ENCODE measurements at places on chromosomes 6 and 20.

DNA sequence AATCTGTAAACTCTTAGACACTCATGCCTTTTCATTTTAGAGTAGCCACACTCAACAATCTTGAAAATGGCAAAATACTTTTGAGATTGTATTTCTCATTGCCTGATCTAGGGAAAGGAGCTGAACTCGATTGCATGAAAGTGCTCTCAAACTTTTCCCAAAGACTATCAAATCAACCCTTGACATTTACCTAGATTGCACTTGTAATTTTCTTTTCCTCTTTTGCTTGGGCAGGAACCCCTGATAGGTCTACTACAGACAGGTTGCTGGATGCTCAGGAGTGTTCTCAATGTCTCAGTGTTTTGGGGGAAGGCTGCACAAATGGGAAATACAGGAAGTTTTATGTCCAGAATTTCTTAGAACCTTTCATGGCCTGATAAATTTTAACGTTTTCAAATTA lies 468.0 kb upstream of the GJE1 start:
- DNase-seq = no peak

DNA sequence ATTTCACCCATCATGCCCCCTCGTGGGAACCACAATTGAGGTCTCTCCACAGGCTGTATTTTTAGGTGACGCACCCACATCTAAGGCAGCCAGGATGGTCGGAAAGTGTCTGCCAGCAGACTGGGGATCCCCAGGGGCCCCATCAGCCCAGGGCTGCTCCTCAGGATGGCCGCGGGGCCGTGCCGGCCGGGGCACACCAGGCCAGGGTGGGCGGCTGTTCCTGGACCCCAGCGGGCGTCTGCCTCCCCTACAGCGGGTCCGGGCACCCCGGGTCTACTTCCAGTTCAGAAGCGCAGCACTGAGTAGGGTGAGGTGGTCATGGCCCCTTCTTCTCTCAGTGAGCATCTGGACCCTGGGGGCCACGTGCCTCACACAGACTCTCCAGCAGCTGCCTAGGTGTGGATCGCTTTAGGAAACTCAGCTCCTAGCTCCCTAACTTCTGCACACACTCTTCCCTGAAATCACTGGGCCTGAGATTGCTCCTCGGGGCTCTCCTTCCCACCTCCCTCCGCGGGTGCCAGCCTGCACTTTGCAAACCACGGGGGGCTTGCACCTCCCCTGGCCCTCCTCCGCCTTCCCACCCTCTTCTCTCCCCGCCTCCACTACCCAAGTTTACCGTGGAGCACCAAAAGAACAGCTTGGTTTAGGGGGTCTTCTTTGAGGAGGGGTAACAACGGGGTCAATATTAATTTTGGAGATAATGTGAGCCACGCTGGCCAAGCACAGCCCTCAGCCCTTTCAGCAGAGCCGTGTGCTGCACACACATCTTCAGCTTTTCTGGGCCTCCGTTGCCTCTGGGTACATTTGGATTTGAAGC lies 14.2 kb upstream of the FOXC1 start:
- DNase-seq = no peak

GRCh38 chr6:10081957-10082356 lies 332.9 kb downstream of the TFAP2A start:
- DNase-seq = no peak

DNA sequence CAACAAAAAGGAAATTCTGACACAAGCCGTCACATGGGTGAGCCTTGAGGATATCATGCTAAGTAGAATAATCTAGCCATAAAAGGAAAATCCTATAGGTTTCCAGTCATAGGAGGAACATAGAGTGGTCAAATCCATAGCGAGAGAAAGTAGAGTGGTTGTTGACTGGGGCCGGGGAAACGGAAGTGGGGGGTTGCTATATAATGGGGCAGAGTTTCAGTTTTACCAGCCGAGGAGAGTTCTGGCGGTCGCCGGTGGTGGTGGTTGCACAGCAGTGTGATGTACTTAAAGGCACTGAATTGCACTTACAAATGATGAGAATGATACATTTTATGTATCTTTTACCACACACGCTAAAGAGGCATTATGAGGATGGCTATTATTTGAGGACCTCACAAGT lies 4.9 kb downstream of the GPR31 start:
- DNase-seq = no peak

DNA sequence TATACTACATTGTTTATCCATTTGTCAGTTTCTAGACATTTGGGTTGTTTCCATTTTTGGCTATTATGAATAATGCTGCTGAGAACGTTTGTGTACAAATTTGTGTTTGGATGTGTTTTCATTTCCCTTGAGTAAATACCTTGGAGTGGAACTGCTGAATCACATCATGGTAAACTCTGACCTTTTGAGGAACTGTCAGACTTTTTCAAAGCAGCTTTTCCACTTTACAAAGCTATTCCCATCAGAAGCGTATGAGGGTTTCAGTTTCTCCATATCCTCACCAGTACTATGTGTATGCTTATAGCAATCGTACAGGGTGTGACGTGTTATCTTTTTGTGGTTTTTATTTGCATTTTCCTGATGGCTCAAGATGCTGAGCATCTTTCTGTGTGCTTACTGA lies 103.7 kb downstream of the MYO6 start:
- DNase-seq = no peak

DNA sequence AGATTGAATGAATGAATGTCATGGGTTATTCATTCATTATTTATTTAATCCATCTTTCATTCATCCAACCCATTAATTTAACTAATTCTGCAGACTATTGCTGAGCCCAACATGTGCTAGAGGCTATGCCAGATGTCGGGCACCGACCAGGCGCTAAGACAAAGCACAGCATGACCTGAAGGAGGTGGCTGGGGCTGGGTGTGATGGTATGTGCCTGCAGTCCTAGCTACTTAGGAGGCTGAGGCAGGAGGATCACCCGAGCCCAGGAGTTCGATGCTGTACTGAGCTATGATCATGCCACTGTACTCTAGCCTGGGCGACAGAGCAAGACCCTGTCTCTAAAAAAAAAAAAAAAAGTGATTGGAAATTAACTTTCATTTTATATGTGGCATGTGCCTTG lies 5.7 kb upstream of the SLC22A7 start:
- DNase-seq = no peak

DNA sequence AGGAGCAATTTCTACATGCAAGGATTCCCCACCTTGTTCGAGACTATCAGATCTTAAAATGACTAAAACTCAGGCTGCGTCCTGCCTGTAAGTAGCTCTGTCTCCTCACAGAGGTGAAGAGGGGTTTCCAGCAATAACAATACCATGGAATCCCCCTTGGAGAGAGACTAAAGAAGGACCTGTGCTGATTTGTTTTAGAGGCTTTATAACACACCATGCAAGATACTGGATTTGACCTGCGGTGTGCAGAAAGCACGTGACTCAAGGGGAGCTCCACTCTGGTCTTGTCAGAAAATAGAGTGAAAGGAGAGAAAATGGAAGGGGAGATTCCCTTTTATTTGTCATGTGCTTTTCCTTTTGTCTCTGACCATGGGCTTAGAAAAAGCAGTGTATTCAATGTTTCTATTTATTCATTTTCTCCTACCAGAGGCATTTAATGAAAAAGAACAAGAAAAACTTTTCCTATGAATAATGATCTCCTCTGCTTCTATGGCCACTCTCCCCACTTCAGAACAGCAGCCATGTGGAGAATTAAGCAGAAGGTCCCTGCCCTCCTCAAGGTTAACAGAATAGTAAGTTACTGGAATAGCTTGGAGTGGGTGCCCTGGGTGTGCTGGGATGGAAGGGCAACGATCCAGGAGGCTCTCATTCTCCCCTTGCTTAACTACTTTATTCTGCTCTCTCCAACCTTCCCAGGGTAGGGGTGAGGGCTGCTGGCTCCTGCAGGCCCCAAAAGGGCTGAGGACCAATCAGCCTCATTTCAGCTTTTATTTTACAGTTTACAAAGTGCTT lies 19.2 kb upstream of the MRPS10 start:
- no peak for DNase-seq

DNA sequence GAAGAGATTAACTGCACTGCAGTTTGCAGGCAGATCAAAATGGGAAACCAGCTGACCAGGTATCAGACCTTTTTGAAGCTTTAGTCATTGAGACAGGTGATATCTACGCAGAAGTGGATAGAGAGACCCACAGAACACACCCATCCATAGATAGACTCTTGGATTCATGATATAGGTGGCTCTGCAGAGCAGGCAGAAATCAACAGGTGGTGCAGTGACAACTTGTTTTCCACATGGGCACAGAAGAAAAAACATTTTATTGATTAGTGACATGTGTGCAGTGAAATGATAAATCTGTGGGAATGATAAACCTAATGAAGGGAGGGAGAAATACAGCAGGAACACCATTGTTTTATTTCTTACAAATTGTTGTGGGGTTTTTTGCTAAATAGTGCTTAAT lies 45.2 kb downstream of the NUDT3 start:
- no peak for DNase-seq

DNA sequence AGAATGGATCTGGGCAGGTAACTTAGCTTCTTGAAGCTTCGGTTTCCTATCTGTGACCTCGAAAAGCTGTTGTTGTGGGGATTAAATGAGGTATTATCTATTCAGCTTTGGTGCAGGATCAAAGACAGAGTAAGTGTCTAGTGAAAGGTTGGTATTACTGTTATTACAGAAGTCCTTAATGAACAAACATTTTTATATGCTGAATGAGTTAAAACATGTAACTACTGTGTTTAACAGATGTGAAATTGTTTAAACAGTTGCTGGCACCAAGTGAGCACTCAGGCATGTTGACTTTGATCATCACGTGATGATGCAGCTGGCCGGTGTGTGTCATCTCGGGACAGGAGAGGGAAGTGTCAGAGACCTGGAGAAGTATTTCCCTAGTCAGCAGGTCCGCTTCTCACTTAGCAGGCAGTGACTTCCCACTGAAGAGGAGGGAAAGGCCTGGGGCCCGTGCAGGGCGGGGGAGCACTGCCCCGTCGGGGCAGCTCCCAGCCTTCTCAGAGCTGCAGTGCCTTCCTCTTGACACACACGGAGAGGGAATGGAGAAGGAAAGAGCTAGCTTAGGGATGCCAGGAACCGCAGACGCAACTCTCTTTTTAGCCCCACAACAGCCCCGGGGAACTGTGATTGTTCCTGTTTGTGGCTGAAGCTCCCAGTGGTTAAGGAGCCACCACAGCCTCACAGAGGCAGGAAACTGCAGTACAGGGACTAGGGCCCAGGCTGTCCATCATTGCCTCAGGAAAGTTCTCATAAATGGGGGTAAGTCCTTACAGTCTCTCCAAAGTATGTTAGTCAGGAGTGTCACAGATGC lies 18.0 kb downstream of the TUBB2A start:
- DNase-seq = no peak

- no peak for DNase-seq
Measured at GRCh38 chr6:151241853-151242252, 2.1 kb downstream of the AKAP12 start.

DNA sequence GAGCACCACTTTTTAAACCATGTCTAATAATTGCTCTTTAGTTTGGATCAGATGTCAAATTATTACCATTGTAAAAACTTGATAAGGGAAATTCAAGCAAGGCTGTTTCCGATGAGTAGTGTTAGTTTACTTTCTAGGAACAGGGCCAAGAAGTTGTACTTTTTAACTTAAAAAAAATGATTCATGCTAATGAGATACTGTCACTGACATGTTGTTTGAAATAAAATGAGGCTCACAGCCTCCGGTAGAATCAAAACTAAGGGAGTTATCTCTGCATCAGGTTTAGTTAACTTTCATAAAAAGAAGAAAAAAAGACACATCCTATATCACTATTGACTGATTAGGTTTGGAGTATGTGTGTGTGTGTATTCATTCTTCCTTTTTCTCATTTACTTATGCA lies 55.2 kb upstream of the SUPT3H start:
- DNase-seq = no peak
